SW 1271 (cell line): ENCODE measurements at places on chromosomes 2 and 18.

GRCh38 chr2:119696494-119697030 is 17.6 kb downstream of the TMEM177 start:
- DNase-seq, result no peak

- no peak for DNase-seq
Measured at GRCh38 chr2:188437537-188437936, 145.9 kb downstream of the GULP1 start.

DNA sequence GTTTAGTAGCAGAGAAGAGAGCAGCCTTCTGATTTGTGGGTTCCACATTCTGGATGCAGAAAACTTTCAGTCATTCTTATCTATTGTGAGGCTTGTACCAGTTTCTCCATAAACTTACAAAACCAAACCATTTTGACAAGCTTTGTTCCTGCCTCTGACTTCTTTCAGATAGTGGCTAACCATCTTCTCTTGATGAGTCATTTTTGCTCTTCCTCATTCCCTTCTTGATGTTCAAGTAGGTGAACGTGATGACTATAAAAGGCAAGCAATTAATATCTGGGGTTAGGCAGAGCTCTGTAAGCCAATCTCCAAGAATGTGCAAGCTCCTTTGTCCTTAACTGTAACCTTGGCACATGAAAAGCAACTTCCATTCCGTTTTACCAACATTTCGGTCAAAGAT is 2083.1 kb upstream of the PIK3C3 start:
- DNase-seq, result no peak

DNA sequence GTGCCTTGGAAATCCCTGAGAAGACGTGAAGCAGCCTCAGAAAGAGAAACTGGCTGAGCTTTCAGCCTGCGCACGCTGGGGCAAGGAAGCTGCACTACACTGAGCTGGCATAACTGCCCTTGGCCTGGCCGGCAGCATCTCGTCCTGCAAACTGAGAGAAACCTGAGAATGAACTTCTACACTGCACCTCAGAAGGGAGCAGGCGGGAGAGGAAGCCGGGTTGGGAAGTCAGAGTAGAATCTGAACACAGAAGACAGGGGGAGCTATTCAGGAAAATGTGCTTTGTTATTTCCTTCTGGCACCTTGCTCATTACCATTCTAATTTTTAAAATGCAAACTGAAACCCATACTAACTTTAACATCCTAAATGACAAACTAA is 70.9 kb downstream of the ZEB2 start:
- peak; percentile 3 for DNase-seq

- peak; percentile 72 for DNase-seq
Measured at GRCh38 chr2:241877989-241878970, 8.8 kb downstream of the RTP5 start.
